ENCODE measurements at places on chromosomes 12 and 14. TPM values are rescaled to one million over a fixed set of nuclear protein-coding genes. Genes with fewer than 3 reads are reported as not detected.
A peak's percentile ranks its signal among the peaks of the same experiment; 100 is the strongest.

GRCh38 chr14:106268013-106268727 is 741.8 kb downstream of the TMEM121 start:
- no peak overlapping the region for H3K4me3 ChIP-seq
- H3K27ac ChIP-seq, result no peak overlapping the region
- H3K36me3 ChIP-seq, result peaks cover 2% of the 10 kb centered on the region
- no peaks in the 10 kb centered on the region for H3K4me1 ChIP-seq

DNA sequence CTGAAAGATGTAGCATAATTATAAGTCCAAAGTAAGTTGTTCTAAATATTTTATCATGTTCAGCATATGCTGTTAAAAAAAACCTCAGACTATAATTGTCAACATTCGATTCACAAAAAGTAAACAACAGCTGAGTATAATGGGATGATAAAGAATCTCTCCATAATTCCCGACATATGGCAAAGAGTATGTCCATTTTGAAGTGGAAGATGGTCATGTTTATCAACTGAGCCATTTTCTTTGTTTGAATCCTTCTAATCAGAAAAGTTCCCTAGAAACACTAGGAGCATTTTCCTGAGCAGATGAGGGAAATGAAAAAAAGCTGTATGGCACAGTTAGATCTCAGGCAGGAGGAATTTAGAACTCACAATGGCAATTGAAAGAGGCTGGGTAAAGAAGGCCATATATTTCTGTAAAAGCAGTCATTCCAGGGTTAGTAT is 192.1 kb upstream of the AMIGO2 start:
- peaks cover 2% of the 10 kb centered on the region for H3K36me3 ChIP-seq
- H3K4me3 ChIP-seq, result no peak overlapping the region
- no peak for DNase-seq
- peaks cover 5% of the 10 kb centered on the region for H3K4me1 ChIP-seq

GRCh38 chr12:92421042-92421441 is 275.4 kb upstream of the BTG1 start:
- no peak overlapping the region for H3K4me3 ChIP-seq
- DNase-seq, result no peak
- no peak overlapping the region for H3K27ac ChIP-seq
- no peaks in the 10 kb centered on the region for H3K4me1 ChIP-seq
- H3K36me3 ChIP-seq, result no peaks in the 10 kb centered on the region

GRCh38 chr12:50536831-50537537 is 32.2 kb downstream of the DIP2B start:
- no peaks in the 10 kb centered on the region for H3K27me3 ChIP-seq
- H3K4me3 ChIP-seq, result no peak overlapping the region
- DNase-seq, result no peak
- H3K27ac ChIP-seq, result peak overlapping the region; percentile 26
- no peaks in the 10 kb centered on the region for H3K36me3 ChIP-seq

- DNase-seq, result no peak
- H3K36me3 ChIP-seq, result peaks cover 10% of the 10 kb centered on the region
- H3K4me3 ChIP-seq, result no peak overlapping the region
- no peak overlapping the region for H3K27ac ChIP-seq
- no peaks in the 10 kb centered on the region for H3K27me3 ChIP-seq
These were observed 54.8 kb downstream of the NT5DC3 start for GRCh38 chr12:103786201-103786600.

Gene INTS13
- 36.3 TPM for total RNA-seq

- H3K4me3 ChIP-seq, result no peak overlapping the region
- DNase-seq, result no peak
- no peak overlapping the region for H3K27ac ChIP-seq
These were observed 9.8 kb downstream of the DAD1 start for GRCh38 chr14:22579236-22579635.

DNA sequence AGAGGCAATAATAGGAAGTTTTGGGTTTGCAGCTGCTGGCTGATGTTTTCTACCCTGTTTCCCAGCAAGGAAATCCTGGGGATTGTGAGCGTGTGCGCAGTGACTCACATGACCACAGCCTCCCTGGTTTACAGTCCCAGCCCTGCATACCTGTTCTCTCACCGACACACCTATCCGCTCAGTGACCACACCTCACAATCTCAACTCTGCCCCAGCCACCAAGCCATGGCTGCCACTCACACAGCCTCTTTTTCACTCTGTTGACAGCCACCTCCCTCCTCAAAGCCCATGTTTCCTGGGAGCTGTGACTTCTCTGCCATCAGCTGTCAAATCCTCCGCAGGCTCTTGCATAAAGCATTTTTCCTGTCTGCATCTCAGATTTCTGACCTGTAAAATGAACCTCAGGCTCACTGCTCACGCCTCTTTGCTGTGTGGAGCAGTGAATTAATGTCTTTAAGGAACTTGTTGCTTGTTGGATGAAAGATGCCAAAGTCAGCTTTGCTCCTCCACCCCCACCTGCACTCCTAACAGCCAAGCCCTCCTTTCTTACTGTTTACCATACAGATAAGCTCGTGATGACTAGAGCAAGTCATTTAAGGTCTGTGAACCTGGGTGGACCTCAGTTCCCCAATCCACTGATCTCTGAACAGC is 43.5 kb downstream of the B4GALNT3 start:
- DNase-seq, result peak; percentile 35
- H3K4me1 ChIP-seq, result peaks cover 46% of the 10 kb centered on the region
- no peaks in the 10 kb centered on the region for H3K27me3 ChIP-seq
- H3K36me3 ChIP-seq, result peaks cover 1% of the 10 kb centered on the region
- H3K27ac ChIP-seq, result peak overlapping the region; percentile 92

GRCh38 chr12:98651328-98651727 is 6.2 kb downstream of the APAF1 start:
- peaks cover 9% of the 10 kb centered on the region for H3K36me3 ChIP-seq
- no peak overlapping the region for H3K27ac ChIP-seq
- no peak for DNase-seq
- H3K4me1 ChIP-seq, result peaks cover 8% of the 10 kb centered on the region
- H3K4me3 ChIP-seq, result no peak overlapping the region
- no peaks in the 10 kb centered on the region for H3K27me3 ChIP-seq

DNA sequence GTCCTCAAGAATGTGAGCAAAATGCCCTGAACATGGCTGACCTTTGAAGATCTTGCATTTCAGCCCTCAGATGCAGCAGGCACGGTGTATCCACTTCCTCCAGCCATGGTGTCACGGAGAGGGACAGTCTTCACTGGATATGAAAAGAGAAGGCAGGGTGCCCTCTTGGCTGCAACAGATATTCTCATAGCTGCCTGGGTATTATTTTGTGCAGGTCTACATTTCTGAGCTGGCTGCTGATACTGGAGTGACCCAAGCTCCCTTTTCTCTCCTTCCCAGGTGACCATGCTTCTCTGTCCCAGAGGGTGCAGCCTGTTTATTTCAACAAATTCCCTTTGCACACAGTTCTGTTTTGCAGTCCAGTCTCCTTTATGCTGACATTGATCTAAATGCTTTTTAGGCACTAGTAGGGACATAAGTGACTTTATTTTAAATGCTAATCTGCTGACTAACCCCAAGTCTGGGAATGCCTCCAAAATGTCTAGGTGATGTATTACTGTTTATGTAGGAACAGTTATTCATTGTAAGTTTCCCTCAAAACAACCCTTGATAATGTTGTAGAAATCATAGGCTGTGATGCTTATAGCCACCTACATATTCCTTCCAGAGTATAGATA is 17.4 kb upstream of the PYGL start:
- H3K36me3 ChIP-seq, result no peaks in the 10 kb centered on the region
- H3K27me3 ChIP-seq, result peaks cover 2% of the 10 kb centered on the region

DNA sequence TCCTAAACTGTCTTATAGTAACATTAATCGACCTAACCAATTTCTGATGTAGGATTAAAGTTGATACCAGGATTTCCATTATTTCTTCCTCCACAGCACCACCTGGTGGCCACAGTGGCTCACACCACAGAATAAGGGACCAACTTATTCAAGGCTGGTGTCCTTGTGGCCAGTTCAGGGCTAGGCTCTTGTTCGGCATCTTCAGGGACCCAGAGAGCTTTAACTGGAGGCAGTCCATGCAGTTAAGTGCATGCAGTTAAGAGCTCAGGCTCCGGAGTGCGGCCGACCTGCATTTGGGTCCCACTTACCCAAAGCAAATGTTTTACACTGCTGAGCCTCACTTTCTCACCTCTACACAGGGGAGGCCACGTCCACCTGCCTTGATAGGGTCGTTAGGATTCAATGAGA is 42.0 kb upstream of the GPR68 start:
- no peaks in the 10 kb centered on the region for H3K27me3 ChIP-seq
- no peak overlapping the region for H3K4me3 ChIP-seq
- peak overlapping the region; percentile 12 for H3K27ac ChIP-seq
- H3K36me3 ChIP-seq, result peaks cover 29% of the 10 kb centered on the region
- DNase-seq, result peak; percentile 58
- no peaks in the 10 kb centered on the region for H3K4me1 ChIP-seq

Gene TGM1
- 5.8 TPM for total RNA-seq

DNA sequence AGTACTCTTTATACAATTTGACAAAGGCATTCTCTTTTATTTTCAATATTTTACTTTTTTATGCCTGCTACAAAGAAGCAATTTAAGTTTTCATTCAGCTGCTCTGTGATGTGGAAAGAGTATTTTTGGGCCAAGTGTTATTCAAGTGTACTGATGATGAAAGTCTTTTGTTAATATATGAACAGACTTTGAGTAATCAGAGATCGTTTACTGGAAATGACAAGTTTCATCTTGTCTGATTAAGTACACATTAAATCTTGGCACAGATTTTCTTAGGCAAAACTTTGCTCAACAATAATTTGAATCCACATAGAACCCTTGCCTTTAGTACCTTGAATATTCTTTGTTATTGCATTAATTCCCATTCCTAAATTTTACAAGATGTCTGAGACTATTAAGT is 13.3 kb upstream of the PZP start:
- no peak overlapping the region for H3K27ac ChIP-seq
- DNase-seq, result no peak
- no peaks in the 10 kb centered on the region for H3K27me3 ChIP-seq
- H3K36me3 ChIP-seq, result peaks cover 2% of the 10 kb centered on the region
- H3K4me3 ChIP-seq, result no peak overlapping the region

DNA sequence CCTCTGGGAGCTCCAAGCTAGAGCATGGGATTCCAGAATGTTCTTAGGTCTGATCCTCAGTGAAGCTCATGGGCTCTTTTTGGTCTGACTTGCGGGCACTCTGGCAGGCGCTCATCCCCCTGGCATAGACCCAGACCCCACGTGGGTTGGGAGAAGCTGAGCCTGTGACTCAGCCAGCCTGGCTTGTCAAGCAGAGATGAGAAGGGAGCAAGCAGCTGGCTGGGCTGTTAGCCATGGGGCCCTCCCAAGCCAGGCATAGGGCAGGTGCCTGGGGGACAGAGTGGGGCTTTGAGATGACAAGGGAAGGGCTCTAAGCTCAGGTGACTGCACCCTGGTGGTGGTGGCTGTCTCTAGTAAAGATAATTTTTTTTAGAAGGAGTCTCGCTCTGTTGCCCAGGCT is 80.3 kb upstream of the NOS1 start:
- H3K27ac ChIP-seq, result no peak overlapping the region
- no peaks in the 10 kb centered on the region for H3K4me1 ChIP-seq
- H3K4me3 ChIP-seq, result no peak overlapping the region
- H3K36me3 ChIP-seq, result no peaks in the 10 kb centered on the region

DNA sequence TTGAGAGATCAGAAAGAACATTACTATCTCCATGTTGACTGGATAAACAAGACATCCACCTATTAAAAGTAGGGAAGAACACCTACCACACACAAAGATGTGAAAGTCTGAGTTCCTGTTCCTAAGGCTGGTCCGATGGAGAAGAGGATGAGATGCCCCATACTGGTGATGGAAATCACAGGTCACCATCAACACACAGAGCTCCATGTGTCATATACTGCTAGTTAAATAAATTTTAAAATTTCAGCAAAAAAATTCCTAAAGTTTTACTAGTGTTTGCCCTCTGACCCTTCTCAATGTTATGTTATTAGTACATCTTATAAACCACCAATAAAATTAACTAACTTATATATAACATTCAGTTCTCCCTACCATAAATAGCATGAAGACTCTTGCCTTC is 59.1 kb downstream of the KCNA5 start:
- H3K4me1 ChIP-seq, result no peaks in the 10 kb centered on the region
- no peak overlapping the region for H3K27ac ChIP-seq
- no peaks in the 10 kb centered on the region for H3K36me3 ChIP-seq
- H3K4me3 ChIP-seq, result no peak overlapping the region

Gene TAS2R50
- 2.7 TPM for total RNA-seq

Gene NINJ2
- 3.0 TPM for total RNA-seq

Gene LBHD2
- total RNA-seq, result not detected

Gene MYF5
- not detected for total RNA-seq

DNA sequence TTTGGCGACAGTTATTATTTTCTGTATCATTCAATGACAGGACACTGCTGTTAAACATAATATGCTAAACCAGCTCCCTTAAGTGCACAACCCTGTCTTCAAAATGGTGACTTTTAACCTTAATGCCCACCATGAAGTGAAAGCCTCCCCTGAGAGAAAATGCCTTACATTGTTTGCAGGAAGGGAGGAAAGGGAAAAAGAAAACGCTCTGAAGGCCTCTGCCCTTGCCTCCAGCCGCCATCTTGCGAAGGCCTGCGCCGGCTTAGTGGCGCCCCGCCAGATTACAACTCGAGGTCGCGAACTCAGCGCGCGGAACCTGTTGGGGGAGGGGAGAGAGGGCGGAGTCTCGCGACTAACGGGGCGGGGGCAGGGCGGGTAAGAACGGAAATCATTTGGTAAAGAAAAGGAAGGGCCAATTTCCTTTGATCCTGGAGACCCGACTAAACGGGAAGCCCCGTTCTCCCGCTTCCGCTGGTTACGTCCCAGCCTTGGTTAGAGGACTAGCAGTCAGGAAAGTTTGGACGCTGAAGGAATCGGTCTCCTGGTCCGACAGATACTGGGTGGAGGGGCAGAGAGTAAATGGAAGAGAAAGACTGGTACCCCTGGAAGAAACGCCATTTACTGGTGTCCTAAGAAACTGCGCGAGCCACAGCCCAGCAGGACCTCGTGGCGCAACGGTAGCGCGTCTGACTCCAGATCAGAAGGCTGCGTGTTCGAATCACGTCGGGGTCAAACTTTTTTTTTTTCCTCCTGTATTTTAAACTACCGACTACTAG is 11.6 kb upstream of the TMPO start:
- peak overlapping the region; percentile 89 for H3K4me3 ChIP-seq
- H3K36me3 ChIP-seq, result peaks cover 3% of the 10 kb centered on the region
- no peaks in the 10 kb centered on the region for H3K27me3 ChIP-seq
- DNase-seq, result peak; percentile 86

- H3K36me3 ChIP-seq, result no peaks in the 10 kb centered on the region
- no peaks in the 10 kb centered on the region for H3K4me1 ChIP-seq
- no peak for DNase-seq
- no peak overlapping the region for H3K4me3 ChIP-seq
These were observed 446.4 kb downstream of the EGLN3 start for GRCh38 chr14:33504246-33505099.

Gene PGF
- total RNA-seq, result 3.5 TPM

Gene CISTR
- not detected for total RNA-seq

- H3K4me3 ChIP-seq, result no peak overlapping the region
- no peaks in the 10 kb centered on the region for H3K36me3 ChIP-seq
- no peak for DNase-seq
- no peaks in the 10 kb centered on the region for H3K27me3 ChIP-seq
- H3K27ac ChIP-seq, result no peak overlapping the region
These were observed 50.4 kb upstream of the OVCH1 start for GRCh38 chr12:29547864-29548263.

GRCh38 chr12:45575823-45576475 is 153.6 kb upstream of the ARID2 start:
- peaks cover 27% of the 10 kb centered on the region for H3K27me3 ChIP-seq
- peaks cover 10% of the 10 kb centered on the region for H3K4me1 ChIP-seq
- H3K27ac ChIP-seq, result no peak overlapping the region
- no peak for DNase-seq

Data from progenitor cell of endocrine pancreas (in vitro differentiated cells).